ENCODE measurements at places on chromosomes 3 and 15. TPM values are rescaled to one million over a fixed set of nuclear protein-coding genes. Genes with fewer than 3 reads are reported as not detected.

- DNase-seq = no peak
Measured at GRCh38 chr15:65956307-65956706, 87.0 kb downstream of the RAB11A start.

DNA sequence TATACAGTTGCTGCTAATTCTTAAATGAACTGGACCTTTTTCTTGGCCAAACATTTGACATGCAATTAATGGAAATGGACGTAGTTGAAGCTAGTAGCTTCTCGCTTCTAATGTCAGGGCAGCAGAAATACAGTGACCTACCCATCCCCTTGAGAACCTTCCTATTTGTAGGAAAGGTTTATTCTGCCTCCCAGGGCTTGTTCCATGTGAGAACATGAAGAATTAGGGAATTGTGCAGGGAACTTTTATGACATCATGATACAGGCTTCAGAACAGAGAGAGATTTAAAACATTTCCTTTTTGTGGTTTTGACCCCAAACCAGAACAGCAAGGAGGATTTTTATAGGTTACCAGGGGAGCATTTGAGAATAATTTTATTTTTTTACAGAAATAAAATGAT lies 406.6 kb upstream of the PPP2R3A start:
- no peak for DNase-seq

DNA sequence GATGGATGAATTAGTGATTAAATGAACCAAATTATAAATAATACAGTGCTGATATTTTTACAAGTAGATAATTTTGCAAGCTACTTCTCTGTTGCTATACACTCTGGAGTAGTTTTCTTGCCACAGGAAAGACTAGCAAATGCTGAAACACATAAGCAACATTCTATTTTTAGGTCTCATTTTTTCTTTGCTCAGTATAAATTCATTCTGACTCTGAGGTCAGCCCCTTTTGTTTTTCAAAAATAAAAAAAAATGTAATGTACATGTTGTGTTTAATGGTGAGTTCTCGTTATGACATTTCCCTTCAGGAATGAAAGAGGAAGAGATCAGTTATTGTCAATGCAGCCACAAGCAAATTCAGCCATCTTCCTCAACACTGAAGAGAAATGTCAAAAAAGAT lies 24.9 kb downstream of the GJD2 start:
- no peak for DNase-seq

DNA sequence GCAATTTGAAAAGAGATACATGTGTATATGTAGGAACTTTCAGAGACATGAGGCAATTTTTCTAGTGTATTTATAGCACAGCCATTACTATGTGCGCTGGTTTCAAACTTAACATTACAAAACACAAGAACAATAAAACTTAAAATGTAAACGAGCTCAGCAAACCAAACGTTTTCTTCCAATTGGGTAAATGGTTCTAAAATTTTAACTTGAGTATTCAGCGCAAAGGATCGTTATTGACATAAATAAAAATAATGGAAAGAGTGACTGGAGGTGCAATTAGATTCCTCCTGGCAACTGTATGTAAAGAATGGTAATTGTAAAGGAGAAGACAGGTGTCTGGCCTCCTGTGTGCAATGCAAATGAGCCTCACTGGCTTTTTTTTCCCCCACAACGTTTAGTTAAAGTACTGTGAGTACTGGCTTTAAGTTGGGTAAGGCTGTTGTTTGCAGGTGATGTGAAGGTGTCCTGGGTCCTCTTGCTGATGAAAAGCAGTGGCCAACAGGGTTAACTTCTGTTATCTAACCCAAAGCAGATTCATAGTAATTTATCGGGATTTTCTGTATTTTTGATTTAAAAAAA lies 14.1 kb upstream of the GADL1 start:
- DNase-seq = no peak

DNA sequence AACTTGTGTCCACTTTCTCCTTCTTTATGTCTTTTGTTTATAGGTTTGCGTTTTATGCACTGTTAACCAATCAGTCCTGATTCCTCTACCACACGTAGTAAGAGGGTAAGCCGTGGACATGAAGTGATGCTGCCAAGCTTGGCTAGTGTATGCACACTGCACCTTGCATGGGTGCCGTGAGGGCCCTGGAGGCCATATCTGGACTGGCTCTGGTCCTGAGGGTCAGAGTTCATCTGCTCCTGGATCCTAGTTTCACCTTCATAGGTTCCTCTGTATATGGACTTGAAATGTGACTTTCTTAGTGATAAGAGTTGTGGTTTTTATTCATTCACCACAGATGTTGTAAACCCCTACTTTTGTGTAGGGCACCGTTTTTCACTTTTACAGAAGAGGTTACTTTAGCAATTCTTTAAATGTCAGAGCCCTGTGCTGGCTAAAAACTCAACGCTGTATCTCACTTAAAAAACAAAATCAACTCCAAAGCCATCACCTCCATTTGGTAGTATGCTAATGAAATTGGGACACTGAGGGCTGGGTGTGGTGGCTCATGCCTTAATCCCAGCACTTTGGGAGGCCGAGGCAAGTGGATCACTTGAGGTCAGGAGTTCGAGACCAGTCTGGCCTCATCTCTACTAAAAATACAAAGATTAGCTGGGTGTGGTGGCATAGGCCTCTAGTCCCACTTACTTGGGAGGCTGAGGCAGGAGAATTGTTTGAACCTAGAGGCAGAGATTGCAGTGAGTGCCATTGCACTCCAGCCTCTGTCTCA lies 22.9 kb downstream of the SIAH2 start:
- no peak for DNase-seq

DNA sequence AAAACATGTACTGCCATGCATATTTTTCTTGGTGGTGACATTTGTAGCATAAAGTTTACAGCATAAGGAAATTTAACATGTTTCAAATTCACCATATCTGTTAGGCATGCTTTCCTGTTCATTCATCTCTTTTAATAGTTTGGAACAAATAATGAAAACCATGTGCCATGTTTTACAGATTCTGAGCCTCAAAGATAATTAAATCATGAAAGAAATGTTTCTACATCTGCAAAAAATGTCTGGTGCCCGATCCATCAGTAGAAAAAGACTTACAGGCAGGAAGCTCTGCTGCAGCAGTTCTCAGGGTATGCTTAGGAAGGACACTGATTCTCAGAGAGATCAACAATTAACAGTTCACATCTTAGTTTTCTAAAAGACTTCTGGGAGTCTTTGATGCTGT lies 316.2 kb downstream of the IL5RA start:
- no peak for DNase-seq

DNA sequence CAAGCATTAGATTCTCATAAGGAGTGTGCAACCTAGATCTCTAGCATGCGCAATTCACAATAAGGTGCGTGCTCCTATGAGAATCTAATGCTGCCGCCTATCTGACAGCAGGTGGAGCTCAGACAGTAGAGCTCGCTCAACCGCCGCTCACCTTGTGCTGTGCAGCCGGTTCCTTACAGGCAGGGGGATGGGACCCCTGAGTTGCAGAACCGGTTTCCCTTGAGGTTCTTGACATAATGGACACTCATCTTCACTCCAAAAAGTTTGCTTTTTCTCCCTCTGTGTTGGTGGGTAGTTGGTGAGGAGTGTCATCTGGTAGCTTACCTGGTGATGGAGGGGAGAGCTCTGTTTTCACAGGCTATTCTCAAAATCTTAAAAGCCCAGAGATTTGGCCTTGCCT lies 324.0 kb upstream of the TBL1XR1 start:
- DNase-seq = no peak

DNA sequence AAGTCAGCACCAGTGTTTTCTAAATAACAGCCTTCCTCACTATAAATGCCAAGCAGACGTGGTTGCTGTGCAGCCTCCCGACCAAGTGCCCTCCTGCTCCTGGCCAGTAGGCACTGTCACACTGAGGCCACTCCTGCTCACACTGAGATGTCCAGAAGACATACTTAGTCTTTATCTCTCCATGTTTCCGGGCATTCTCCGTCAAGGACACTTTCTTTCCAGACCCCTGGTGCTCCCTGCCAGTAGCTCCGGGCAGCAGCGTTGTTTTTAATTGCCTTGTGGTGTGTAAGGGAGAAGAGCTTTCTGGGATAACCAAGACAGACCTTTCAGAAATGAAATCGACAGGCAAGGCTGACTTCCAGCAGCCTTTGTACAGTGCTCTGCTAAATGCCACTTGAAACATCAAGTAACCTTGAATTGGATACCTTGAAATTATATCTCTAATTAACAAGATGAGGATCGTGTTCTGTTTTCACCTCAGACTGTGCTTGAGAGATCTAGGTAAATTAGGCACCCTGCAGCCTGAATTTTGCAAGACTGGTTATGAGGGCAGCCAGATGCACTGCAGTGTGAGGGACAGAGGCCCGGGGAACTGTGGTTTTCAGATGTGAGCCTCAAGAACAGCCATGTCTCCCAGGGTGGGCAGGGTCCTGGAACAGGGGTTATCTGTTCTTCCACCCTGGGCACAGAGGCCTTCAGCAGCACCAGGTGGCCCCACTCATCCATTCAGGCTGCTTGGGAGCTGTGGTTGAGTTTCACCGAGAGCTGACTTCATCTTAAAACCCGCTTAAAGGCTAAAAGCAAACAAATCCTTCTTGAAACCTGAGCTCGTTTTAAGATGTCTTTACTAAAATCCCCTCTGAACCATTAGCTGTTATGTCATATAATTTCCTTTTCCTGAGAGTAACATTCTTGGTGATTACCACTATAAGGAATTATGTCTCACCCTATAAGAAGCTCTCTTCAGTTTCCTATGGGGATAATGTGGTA lies 105.5 kb upstream of the IL12A start:
- no peak for DNase-seq

GRCh38 chr15:53506370-53506769 lies 253.1 kb downstream of the WDR72 start:
- DNase-seq = no peak

DNA sequence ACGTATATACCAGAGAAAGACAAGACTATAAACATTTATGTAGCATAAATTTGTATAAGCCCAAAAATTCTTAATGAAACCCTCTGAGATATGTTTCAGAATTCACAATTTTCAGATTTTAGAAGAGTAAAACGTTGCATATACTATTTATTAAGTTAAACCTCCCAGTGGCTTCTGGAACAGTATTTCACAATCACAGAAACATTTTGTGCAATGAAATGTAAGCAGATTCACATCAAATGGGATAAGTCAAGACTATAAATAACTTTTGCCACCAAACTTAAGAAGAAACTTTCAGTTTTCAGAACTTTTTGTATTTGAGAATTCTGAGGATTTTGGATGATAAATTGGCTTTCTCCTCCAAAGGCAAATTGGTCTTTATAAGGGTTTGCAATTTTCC lies 9.2 kb downstream of the SLTM start:
- no peak for DNase-seq

DNA sequence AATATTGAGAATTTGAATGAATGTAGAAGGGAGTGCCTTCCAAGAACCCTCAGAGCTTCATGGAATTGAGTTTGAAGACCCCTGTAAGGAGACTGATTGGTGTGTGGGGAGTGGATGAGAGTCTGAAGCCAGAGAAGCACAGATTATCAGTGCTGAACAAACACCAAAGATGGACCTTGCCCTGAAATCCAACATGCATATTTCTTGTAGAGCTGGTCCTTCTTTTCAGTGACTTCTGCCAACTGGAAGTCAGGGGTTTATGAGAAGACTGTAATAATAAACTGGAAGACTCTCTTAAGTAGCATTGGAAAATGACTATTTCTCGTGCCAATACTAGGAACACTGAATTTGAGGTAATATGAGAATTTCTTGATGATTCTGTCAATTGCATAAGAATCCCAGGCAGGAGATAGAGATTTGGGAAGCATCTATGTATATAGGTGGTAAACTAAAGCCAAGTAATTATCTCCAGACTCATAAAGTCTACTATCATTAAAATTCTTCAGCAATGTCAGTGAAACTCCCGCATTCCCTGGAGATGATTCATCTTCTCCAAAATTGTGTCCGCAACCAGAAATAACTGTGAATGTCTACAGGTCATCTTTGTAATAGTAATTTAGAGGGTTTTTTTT lies 213.8 kb downstream of the IL5RA start:
- DNase-seq = no peak

GRCh38 chr3:8848696-8849131 lies 79.3 kb upstream of the OXTR start:
- no peak for DNase-seq

DNA sequence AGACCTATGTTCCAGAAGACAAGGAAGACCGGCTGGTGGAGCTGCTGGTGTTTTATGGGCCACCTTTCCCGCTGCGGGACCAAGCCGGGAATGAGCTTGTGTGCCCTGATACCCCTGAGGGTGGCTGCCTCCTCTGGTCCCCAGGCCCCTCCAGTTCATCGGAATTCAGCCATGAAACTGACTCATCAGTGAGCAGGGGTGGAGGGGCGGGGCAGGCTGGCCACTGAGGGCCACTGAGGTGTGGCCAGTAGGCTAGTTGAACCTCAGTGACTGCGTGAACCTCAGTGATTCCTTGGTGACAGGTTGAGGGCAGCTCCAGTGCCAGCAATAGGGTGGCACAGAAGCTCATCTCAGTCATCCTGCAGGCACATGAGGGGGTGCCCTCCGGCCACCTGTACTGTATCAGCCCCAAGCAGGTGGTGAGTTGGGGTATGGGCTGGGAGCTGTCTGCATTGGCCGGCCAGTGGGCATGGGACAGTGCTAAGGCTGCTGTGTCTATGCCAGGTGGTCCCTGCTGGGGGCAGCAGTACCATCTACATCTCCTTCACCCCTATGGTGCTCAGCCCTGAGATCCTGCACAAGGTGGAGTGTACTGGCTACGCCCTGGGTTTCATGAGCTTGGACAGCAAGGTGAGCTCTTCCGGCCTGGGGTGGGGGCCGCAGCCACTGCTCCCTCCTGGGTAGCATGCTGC lies 20.3 kb downstream of the ACAA1 start:
- no peak for DNase-seq

DNA sequence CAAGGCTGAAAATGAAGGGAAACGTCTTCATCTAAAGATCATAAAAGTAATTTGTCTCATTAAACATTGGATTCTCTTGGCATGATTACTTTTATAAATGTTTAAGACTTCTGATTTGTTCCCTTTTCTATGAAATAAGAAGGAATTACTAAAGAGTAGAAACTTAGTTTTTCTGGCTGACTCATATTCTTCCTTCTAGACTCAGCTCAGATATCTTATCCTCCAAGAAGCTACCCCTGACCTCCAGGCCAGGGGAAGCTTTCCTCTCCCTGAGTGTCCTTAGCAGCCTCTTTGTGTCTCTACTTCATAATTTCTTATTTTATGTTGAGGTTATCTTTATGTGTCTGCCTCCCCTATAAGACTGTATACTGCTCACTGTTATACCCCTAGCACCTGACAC lies 291.9 kb upstream of the STT3B start:
- DNase-seq = no peak

GRCh38 chr15:36886191-36886590 lies 214.2 kb downstream of the MEIS2 start:
- no peak for DNase-seq

- DNase-seq = no peak
Measured at GRCh38 chr15:56176996-56177395, 66.7 kb downstream of the RFX7 start.

- no peak for DNase-seq
Measured at GRCh38 chr3:196624907-196625306, 14.6 kb upstream of the NRROS start.

PPP1R14D gene
- not detected for total RNA-seq

SHC4 gene
- 2.8 TPM for total RNA-seq

TF gene
- total RNA-seq = 0.12 TPM

RBM6 gene
- total RNA-seq = 61.6 TPM

CPLX3 gene
- not detected for total RNA-seq

MORC1 gene
- not detected for total RNA-seq

ARPIN gene
- total RNA-seq = 14.8 TPM

CADPS gene
- total RNA-seq = not detected

PLA2G4E gene
- not detected for total RNA-seq
